ENCODE measurements at places on chromosomes 5 and 9. TPM values are rescaled to one million over a fixed set of nuclear protein-coding genes. Genes with fewer than 3 reads are reported as not detected.

Gene IFNA2
- total RNA-seq = not detected

Gene TSLP
- 1.0 TPM for total RNA-seq

Gene QRFP
- 1.0 TPM for total RNA-seq

Gene SLC6A7
- total RNA-seq = not detected

Gene LYSMD3
- total RNA-seq = 11.8 TPM

Gene G3BP1
- 119 TPM for total RNA-seq

Gene LURAP1L
- total RNA-seq = 2.7 TPM

Gene FAM78A
- total RNA-seq = 16.4 TPM

Gene C9orf153
- not detected for total RNA-seq

Gene GNA14
- 5.5 TPM for total RNA-seq

Gene GABRA1
- 0.23 TPM for total RNA-seq

Gene TMEM252
- total RNA-seq = not detected

All from prostate gland (tissue), 2 donors.